CD4-positive, alpha-beta T cell treated with Interleukin-15 for 1 hour (primary cell): ENCODE measurements at places on chromosomes 3 and 15.

DNA sequence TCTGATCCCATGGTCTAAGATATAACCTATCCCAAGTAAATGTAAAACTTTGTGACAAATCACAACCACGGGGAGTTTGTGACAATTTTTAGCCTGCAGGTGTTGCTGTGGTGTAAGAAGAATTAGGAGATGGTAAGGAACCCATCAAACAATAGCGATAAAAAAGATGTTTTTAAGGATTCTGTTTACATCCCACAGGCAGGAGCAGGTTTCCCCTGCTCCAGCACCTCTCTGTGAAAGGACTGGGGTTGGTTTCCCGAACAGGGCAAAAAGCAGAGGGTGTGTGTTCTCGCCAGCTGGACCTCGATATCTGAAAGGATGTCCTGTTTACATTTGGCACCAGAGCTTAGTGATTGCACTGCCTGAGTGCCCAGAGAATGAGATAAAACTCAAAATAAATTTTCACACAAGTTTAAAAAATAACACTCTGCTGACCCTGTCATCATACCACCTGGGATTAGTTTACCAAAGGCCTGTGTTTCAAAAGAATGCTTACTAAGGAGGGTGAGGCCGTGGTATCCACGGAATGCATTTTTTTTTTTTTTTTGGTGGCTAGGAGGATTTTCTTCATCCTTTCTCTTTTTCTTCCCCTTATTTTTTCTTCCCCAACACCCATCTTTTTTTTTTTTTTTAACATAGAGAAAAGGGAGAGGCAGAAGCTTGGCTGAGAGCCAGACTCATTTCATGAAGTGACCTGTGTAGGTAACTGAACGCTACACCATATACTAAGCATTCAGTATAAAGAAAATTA is 151.8 kb upstream of the DPH6 start:
- DNase-seq, result no peak

DNA sequence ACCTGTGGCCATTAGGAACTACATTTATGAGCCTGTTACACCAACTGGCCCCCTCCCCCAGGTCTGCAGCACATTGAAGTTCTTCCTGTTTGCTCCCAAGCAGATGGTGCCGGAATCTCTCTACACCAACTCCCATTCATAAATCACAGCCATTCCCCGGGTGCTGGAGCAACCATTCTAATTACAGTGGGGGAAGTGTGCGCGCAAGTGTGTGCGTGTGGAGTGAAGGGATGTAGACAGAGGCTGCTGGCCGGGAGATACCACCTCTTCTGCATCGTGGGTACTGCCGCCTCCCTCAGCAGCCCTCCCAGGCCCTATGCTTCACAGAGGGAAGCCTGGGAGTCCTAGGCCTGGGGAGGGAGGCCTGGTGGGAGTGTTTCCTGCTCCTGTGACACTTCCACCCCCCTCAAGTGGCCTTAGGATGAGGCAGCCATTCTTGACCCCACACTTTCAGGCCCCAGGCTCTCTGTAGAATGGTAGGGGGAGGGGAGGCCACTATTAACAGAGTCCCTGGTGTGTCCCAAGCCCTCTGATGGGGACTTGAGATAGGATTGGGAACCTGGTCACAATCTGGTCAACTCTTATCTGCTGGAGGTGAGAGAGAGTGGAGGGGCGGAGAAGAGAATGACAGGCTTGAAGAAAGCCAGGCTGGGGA is 69.1 kb downstream of the MAGEF1 start:
- DNase-seq, result no peak

- DNase-seq, result no peak
These were observed 123.2 kb upstream of the UBE2E2 start for GRCh38 chr3:23079976-23080375.

DNA sequence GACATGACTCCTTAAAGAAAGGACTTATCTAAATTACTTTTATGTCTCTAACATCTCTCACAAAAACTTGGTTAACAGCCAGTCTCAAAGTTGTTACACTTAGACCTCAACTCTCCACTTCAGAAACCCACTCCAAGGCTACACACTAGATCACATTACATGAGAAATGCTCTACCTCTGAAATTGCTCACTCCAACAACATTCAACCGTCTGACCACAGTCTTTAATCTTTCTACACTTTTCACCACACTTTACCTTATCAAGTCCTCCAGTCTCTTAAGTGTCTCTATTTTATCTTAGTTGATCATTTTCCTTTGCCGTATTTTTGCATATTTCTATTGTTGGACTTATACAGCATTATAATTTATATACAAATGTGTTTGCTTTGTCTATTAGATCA is 5.8 kb downstream of the SLC12A6 start:
- no peak for DNase-seq

DNA sequence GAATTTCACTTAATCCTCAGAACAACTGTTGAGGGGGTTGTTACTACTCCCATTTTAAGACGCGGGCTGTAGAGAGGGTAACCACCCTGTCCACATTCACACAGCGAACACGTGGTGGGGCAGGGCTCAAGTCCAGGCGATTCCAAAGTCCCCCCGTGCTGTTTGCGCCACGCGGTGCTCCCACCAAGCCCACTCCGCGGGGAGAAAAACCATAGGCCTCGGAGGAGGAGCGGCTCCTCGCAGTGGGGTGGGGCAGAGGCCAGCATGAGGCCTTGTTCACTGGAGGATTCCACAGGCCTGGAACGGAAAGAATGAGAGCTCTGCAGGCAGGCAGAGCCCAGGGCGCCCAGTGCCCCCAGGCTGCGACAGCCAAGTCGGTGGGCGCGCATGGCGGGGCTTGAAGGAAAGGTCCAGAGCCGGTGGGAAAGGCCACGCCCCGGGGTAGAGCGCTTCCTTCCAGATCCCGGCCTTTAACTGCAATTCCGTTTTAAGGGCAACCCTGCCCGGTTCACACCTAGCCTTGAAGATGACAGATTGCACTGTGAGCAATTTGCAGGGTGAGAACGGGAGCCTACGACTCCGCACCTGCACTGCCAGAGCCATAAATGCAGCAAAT is 161.8 kb upstream of the TBL1XR1 start:
- DNase-seq, result peak; percentile 47

DNA sequence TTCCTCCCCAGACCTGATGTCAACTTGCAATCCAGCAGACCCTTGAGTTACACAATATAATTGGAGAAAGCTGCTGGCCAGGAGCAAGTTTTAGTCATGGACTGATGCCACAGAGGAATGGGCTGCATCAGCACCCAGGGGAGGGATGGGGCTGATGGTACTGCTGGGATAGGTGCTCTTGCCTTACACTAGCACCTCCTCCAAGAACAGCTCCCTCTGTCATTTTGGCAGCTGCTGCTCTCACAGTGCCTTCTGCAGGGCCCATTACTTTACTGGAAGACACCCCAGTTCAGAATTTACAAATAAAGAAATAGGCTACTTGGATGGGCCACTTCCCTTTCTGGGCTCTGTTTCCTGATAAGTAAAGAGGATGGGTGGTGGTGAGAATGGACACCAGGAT is 85.3 kb upstream of the RORA start:
- no peak for DNase-seq

DNA sequence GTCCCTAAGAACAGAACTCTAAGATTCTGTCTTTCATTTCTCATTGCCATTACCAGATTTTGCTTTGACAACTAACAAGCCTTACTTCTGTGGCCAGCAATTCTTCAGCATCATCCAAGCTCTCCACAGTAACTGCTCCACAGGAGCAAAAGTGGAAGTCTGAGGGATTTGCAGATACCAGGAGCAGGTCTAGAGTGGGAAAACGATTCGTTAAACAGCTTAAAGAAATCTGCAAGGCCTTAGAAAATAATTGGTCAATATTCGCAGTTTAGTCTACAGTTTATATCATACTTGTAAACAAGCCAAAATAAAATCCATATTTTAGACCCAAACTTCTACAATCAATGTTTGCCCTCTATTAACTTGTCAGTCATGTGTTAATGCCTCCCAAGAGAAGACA is 24.1 kb downstream of the MYH15 start:
- no peak for DNase-seq

DNA sequence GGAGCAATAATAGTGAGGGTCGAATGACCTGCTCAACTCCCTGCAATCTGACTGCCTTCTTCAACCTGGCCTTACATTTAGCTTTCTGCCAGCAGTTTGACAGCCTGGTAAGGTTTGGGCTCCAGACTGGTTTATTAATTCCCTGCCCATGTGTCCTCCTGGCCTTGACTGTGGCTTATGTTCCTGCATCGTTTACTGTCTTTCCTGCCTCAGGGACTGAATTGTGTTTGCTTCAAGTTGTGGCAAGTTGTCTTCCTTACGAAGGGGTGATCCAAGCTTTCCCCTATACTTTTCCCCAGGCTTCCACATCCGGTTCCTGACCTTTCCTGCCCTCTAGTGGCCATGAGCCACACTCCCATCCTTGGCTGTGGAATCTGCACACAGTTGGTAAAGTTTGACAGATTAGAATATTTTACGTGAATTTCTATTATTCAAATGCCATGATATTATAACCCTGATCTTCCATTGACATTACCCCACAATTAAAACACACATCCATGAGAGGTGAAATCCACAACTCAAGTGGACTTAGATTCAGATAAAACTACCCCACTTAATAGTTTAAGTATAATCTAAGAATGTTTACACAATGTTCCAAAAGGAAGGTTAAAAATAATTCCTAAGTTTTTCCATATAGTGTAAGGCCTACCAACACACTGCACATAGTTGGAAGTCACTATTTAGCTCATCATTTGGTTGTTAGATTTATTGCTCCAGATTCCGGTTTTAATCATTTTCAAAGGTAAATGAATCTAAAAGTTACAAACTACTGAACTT is 95.7 kb downstream of the NEDD4 start:
- no peak for DNase-seq

DNA sequence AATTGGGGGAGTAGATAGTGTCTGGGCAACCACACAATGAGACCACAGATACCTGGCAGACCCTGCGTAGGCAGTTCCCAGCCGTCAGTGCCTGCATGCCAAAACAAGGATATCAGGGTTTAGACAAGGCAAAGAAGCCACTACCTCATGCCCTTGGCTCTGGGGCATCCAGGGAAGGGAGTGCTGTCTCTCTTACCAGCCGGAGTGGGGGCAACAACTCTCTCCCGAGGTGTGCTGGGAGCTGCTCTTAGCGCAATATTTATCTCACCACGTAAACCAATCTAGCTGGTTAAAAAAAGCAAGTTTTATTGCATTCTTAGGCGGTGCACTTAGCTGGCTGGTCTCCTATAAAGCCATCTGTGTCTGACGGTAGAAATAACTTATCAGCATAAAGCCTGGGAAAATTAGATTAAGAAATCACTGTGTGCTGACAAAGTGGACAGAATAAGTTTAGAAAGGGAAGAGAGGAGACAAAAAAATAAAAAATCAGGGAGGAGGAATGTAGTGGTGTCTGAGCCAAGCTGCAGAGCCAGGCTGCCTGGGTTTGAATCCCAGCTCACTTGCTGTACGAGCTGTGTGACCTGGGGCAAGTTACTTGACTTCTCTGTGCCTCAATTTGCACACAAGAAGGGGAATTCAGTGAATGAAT is 273.2 kb downstream of the PDZRN3 start:
- DNase-seq, result no peak

DNA sequence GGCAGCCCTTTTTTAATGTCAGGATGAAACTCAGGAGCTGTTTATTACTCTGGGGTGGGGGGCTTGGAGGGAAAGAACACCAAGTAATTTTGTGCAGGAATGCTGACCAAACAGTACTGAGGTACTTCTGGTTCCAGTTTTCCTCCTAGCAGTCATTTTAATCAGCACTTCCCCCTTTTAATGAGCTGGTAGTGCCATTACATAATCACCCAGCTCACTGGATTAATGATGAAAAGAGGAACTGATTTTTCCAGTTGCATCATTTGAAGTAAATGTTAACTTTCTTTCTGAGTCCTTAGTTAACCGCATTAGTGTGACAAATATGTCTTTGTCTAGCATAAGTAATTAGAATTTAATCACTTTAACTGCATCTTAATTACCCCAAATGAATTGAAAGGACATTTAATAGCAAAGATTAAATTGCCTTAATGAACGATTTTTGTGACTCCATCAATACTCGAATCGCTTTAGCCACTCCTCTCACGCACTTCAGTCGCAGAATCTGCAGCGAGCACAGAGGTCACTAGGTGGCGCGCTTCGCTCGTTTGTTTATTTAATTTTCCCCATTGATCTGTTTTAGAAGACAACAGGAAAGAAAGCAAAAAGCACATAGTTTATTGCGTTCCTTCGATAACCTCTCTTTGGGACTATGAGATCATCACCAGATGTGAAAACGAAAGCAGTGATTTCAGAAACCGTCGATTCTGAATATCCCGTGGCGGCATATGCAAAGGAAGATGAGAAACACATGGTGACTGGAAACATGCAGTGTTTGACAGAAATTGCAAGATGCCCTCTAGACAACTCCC is 9.8 kb downstream of the ONECUT1 start:
- peak; percentile 54 for DNase-seq

DNA sequence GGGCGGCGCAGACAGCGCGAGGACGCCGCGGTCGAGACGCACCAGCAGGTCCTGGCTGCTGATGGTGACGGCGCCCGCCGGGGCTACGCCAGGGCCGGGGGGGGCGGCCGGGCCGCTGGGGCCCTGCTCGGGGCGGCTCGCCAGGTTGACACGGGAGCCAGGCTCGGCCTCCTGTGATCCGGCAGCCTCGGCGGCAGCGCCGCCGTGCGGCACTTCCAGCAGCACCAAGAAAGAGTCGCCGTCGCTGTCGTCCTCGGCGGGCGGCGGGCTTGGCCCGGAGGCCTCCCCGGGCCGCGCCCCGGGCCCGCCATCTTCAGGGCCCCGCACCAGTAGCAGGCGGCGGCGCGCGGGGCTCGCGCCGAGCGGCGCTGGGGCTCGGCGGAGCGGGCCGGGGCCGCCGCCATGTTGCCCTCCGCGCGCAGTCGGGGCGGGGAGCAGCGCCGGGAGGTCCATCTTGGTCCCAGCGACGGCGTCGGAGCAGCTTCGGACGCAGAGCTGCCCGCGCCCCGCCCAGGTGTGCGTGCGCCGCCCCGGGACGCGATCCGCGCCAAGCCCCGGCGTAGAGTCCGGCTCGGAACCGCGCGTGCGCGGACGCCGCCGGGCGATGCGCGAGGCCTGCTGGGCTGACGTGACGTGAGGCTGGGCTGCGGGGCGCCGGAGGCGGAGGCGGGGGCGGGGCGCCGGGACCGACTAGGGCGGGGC is at the start of gene ZXDC:
TSS of gene ZXDC (minus strand) at position 479 of the 702 bp plus-strand sequence. CDS start at position 453, 26 bp downstream.
- peak; percentile 95 for DNase-seq

GRCh38 chr3:36792342-36792741 is 28.0 kb upstream of the DCLK3 start:
- DNase-seq, result no peak

DNA sequence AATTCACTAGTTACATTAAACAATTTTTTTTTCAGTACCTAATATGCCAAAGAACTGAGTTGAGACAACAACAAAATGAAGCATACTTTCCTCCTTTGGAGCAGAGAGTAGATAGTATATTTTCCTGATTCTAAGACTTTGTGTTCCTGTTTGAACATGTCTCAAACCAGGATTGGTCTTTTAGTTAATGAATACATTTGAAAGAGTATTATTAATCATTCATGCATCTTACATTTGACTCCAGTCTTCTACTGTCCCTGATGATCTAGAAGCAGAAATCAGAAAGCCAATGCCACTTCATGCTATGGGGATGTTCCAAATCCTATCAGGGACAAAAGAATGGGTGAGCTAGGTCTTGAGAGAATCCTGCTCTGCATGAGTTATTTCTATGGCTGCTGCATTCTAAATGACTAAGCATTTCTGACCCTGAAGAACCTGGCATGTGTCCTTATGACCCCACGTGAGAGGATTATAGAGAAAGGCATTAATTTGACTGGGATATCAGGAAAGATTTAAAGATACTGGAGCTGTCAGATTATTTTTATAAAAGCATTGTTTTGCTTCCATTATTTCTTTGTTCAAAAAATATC is 32.9 kb upstream of the MBNL1 start:
- no peak for DNase-seq
